ENCODE measurements at places on chromosomes 2 and 18.

DNA sequence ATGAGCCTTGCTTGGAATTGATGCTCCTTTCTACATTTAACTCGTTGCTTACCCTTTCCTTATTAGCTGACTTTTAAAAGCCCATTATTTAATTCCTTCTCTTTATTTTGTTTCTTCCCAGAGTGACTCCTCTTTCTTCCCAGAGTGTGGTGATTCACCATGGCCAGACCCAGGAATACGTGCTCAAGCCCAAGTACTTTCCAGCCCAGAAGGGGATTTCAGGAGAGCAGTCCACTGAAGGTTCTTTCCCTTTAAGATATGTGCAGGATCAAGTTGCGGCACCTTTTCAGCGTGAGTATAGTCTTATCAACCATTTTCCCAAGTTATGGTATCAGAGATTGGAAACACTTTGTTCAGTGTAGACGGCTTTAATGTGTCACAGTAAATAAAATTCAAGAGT, 163.7 kb downstream of the LTBP1 start:
- DNase-seq, result no peak

DNA sequence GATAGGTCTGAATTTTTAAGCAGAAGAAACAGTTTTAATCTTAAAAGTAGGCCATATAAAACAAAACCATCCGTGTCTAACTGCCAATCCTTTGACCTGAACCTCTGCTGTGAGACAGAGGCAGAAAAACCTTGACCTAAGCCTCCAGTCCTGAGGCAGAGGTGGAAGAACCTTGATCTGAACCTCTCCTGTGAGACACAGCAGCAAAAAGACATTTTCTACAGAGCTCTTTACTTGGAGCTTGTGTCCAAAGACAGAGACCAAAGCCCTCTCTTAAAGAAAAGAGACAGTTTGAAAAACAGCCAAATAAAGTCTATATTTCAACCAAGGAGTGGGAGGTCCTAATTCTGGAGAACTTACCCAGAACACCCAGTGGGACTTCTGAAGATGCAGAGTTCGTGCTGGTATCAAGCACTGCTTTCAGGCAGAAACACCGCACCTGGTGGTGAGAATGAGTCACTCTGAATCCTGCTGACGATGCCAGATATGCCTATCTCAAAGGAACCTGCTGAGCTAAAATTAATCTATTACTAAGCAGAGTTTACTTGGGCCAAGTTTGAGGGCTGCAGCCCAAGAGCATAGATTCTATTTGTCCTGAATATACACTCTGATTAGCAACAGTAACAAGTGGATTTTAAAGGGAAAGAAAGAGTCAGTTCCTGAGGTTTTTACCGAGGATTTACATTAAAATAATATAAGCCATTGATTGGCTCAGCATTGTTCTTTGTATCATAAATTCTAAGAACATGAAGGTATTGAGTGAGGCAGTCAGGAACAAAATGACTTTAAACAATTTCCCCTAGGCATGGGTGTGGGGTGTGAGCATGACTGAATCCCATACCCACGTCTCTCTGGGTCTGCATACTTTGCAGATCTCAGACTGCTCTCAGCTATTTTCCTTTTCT, 806.4 kb downstream of the TRIB2 start:
- no peak for DNase-seq

- no peak for DNase-seq
Measured at GRCh38 chr18:5943514-5943913, 48.2 kb upstream of the TMEM200C start.

- DNase-seq, result no peak
Measured at GRCh38 chr18:69569133-69569532, 168.4 kb downstream of the DOK6 start.

DNA sequence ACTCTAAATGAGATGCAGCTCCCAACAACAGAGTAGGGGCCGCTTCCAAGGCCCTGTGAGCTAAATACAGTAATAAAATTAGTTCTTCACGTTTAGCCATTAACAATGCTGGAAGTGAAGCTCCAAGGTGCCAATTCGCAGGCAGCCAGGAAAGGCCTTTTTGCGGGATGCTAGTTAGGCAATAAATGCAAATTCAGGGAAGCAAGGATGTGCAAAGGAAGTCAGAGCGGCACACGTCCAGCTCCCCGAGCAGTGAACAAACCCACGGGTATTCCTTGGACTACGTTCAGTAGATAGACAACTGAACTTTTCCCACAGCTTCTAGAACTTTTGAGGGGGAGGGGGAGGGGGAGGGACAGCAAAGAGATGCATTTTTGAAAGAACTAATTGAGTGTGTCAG, 6.9 kb downstream of the ZNF516 start:
- no peak for DNase-seq

- no peak for DNase-seq
Measured at GRCh38 chr2:46461709-46462171, 17.6 kb upstream of the TMEM247 start.

DNA sequence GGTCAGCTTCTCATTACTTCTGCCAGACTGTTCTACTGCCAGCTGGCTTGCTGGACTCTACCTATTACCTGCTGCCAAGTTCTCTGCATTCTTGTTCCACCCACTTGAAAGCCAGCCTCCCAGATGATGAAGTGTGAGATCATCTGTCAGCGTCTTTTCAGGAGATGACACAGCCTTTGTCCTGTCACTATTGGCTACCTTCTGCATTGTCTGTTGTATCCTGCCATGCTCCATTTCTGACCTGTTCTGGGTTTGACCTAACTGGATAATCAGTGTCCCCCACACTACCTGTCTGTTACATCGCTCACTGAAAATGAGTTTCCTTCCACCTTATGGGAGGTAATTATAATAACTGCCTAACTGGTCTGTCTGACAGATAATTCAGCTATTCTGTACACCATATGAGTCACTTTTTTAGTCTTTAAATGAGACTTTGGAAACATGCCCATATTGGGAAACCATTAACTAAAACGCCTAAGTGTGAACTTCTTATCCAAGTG, 520.6 kb downstream of the METTL4 start:
- no peak for DNase-seq

GRCh38 chr18:63320975-63321265, 1.4 kb upstream of the BCL2 start:
- DNase-seq, result no peak

DNA sequence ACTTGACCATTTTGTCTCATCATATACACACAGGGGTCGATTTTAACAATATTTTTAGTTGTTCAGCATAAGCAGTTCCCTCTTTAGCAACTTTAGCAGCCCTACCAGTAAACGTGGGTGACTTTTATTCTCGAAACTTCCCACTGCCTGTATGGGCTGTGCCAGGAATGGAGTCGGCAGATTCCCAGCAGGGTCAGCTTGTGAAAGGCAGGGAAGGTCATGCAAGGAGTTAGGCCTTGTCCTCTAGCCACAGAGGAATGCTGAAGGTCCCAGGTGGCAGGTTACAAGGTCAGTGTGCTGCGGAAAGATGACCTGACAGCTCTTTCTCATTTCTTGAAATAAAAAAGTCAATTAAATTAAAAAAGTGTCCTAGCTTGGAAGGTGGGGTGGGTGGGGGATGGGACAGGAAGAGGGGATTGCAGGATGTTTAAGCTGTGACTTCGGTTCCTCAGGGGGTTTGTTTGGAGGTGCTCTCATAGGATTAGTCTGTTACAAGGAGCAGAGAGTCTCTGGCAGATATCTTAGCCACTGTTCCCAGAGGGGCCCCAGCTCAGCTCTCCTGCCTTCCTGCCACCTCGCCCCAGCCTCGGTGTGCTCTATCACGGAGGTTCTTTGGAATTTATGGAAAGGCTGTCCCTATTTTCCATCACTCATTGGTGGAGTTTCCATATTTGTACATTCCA, 21.4 kb downstream of the DRC1 start:
- no peak for DNase-seq

DNA sequence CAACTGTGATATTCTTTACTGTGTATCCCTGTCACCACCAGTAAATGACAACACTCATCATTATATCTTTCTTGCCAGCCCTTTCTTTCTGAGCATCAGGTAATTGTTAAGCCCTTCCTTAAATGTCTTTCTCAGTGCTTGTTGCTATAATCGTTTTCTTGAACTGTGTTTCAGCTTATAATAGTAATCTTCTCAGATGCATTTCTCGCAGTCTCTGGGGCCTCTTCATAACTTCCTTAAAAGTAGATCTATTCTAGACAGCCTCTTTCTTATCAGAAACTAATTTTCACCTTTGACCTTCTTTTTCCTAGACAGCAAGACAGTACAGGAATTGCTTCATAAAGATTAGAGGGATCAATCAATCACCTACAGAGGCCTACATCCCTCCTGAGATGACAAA, 648.1 kb downstream of the CPS1 start:
- no peak for DNase-seq

GRCh38 chr2:157334335-157334734, 8.7 kb upstream of the ERMN start:
- no peak for DNase-seq
